T-cell (primary cell): ENCODE measurements at places on chromosomes 2 and 18. TPM values are rescaled to one million over a fixed set of nuclear protein-coding genes. Genes with fewer than 3 reads are reported as not detected.

GRCh38 chr2:160968183-160968582, 192.0 kb upstream of the TANK start:
- H3K4me1 ChIP-seq = no peaks in the 10 kb centered on the region
- no peak overlapping the region for H3K4me3 ChIP-seq

GRCh38 chr2:18829251-18829902, 240.0 kb upstream of the NT5C1B start:
- no peaks in the 10 kb centered on the region for H3K4me1 ChIP-seq
- H3K4me3 ChIP-seq = no peak overlapping the region
- no peaks in the 10 kb centered on the region for H3K36me3 ChIP-seq
- no peak overlapping the region for H3K27ac ChIP-seq

- no peaks in the 10 kb centered on the region for H3K27me3 ChIP-seq
- no peaks in the 10 kb centered on the region for H3K36me3 ChIP-seq
- no peak for DNase-seq
- no peaks in the 10 kb centered on the region for H3K4me1 ChIP-seq
Observed at GRCh38 chr18:43155842-43156241, 40.4 kb upstream of the RIT2 start.

DNA sequence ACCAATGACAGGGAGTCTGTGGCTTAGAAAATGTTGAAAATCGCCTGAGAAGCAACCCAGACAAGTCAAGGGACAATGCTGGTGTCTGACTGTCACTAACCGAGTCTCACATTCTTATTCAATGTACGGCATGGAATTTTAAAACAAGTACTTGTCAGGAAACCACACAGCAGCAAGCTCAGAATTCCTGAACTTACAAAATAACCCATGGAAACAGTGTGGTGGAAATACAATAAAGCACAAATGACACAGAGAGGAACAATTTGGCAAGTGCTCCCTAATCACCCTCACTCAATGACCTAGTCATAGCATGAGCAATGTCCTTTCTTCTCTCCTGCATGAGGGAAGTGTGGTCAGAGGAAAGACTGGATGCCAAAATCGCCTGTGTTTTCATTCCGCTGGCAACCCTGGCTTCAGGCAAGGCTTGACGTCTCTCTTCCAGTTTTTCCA, 154.0 kb downstream of the SATB2 start:
- H3K4me1 ChIP-seq = no peaks in the 10 kb centered on the region
- no peak overlapping the region for H3K4me3 ChIP-seq
- no peaks in the 10 kb centered on the region for H3K27me3 ChIP-seq

Gene NFATC1
- 58.1 TPM for total RNA-seq

Gene DYNAP
- not detected for total RNA-seq
